MG63 (cell line): ENCODE measurements at places on chromosomes 7 and 10. TPM values are rescaled to one million over a fixed set of nuclear protein-coding genes. Genes with fewer than 3 reads are reported as not detected.

The ZNF117 gene
- total RNA-seq, result 0.94 and 3.7 TPM in 2 replicates

- no peak for DNase-seq
Measured at GRCh38 chr7:26284995-26285632, 6.5 kb upstream of the SNX10 start.

The OR2A25 gene
- not detected in 2 replicates for total RNA-seq

DNA sequence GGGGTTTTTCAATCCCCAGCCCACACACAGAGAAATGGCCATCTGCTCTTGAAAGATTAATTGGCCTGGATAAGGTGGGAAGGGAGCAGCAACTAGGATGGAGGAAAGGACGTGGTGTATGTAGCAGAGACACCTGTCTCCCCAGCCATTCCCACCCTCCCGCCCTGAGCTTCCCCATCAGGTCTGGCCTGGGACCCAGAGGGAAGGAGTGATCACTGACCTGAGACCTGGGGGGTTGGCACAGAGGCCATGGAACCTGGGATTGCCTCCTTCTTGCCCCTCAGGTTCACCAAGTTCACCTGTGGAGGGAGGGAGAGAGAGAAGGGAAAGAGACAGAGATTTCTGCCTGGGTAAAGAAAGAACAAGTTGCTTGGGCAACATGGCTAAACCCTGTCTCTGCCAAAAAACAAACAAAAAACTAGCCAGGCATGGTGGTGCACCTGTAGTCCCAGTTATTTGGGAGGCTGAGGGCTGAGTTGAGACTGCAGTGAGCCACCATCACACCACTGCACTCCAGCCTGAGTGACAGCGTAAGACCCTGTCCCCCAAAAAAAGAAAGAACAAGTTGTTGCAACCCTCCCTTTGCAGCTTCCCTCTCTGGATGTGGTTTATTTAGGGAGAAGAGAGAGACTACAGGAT, 11.3 kb upstream of the TRPV6 start:
- DNase-seq, result no peak

GRCh38 chr7:47497367-47498096, 84.4 kb downstream of the TNS3 start:
- no peak for DNase-seq

GRCh38 chr10:74521526-74521925, 304.9 kb upstream of the KAT6B start:
- no peak for DNase-seq

DNA sequence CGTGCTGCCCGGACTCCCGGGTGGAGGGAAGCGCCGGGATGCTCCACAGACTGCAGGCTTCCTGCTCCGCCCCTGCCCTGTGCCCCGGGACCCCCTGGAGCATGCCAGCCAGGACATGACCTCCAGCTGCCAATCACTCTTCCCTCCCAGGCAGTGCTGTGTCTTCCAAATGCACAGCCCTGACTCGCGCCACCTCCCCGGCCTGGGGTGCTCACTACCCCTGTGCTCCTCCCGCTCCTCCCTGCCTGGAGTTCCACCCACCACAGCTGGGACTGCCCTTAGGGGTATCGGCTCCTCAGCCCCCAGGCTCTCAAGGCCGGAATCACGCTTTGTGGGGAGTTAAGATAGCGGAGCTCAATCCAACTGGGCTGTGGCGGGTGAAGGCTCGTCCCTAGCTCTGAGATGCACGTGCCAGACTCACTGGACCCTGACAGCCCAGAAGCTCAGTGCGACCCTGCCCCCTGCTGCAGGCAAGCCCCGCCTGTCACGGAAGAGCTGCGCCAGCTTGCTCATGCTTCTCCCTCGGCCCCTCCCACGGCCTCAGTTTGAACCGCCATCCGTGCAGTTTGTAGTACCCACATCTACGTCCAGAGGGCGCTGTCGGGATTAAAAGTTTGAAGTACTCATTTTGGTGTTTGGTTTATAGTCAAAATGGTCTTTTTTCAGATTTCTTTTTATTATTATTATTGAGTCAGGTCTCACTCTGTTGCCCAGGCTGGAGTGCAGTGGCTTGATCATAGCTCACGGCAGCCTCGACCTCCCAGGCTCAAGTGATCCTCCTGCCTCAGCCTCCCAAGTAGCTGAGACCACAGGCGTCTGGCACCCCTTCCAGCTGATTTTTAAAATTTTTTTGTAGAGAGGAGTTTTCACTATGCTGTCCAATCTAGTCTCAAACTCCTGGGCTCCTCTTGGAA, 142.5 kb upstream of the TCERG1L start:
- peak; percentile 43 for DNase-seq

DNA sequence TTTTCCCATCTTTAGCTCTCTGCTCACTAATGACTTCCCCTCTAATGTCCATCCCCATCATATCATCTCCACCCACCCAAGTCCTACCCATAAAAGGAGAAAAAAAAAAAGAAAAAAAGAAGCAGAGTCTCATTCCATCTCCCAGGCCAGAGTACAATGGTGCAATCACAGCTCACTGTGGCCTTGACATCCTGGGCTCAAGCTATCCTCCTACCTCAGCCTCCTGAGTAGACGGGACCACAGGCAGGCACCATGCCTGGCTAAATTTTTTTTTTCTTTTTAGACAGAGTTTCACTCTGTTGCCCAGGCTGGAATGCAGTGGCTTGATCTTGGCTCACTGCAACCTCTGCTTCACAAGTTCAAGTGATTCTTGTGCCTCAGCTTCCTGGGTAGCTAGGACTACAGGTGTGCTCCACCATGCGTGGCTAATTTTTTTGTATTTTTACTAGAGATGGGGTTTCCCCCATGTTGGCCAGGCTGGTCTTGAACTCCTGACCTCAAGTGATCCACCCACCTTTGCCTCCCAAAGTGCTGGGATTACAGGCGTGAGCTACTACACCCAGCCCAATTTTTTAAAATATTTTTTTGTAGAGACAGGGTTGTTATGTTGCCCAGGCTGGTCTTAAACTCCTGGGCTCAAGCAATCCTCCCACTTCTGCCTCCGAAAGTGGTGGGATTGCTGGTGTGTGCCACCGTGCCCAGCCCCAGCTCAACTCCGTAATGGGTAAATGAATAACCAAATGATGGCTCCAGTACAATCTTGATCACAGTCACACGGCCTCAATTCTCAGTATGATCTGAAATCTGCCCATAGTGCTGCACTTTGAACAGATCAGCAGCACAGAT, 24.6 kb upstream of the SGMS1 start:
- DNase-seq, result no peak

The ZCWPW1 gene
- total RNA-seq, result 5.1 and 6.8 TPM in 2 replicates

GRCh38 chr10:28721318-28721951, 44.1 kb downstream of the BAMBI start:
- no peak for DNase-seq

- DNase-seq, result no peak
Measured at GRCh38 chr7:154977250-154977649, 25.7 kb downstream of the PAXIP1 start.
